ENCODE measurements at places on chromosomes 1 and 21.

GRCh38 chr1:227321035-227321434 is 2.7 kb upstream of the CDC42BPA start:
- DNase-seq = no peak

- no peak for DNase-seq
Measured at GRCh38 chr1:84907095-84907827, 14.3 kb upstream of the LPAR3 start.

GRCh38 chr1:11114966-11115365 is 15.3 kb upstream of the EXOSC10 start:
- no peak for DNase-seq

DNA sequence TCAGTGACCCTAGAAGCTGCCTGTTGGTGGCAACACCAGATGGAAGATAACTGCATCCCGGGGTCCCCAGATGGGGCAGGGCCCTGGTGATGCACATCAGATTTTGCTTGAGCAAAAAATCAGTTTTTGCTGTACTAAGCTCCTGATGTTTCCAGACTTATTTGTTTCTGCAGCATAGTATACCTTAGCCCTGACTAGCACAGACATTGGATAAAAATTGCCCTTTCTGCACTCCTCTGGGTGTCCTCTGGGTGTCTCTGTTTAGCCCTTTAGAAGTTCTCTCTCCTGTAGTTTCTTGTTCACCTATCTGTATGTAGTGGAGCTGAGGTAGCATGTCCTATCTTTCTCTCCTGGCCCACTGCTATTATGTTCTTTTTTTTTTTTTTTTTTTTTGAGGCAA is 30.3 kb upstream of the PLA2G2C start:
- DNase-seq = no peak

- no peak for DNase-seq
Measured at GRCh38 chr1:15153842-15154479, 414 bp downstream of the TMEM51 start.

GRCh38 chr1:159560599-159560998 is 24.8 kb upstream of the OR10J5 start:
- DNase-seq = no peak

GRCh38 chr1:71106658-71107322 is 26.0 kb upstream of the ZRANB2 start:
- no peak for DNase-seq

GRCh38 chr1:44650159-44650831 is 24.0 kb downstream of the TMEM53 start:
- DNase-seq = no peak

DNA sequence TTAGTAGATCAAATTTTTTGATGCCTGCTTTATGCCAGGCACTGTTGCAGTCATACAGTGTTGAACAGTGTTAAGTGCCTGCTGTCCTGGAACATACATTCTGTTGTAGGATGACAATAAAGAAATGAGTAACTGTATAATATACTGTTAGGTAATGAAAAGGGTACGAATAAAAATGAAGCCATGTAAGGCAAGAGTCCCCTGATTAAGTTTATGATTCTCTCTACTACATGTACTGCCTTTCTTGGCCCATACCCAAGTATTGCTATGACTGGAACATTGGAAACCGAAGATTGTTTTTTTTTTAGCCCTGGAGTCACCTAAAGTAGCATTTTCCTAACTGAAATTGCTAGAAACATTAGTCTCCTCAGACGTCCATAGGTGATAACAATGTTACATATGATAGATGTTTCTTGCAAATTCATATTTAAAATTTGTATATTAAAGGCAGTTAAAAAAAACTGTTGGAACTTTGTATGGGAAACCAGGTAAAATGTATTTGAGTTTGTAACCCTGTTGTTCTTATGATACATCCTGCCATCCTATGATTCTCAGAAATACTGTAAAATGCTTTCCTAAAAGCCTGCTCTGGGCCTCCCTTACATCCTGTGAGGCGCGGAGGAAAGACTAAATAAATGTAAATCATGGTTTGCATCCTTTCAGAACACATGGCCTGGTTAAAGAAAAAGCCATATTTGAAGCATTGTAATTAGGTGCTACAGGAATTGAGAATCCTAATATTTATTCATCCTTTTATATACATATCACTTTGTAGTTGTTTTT is 5.8 kb downstream of the ATP5PB start:
- DNase-seq = no peak

DNA sequence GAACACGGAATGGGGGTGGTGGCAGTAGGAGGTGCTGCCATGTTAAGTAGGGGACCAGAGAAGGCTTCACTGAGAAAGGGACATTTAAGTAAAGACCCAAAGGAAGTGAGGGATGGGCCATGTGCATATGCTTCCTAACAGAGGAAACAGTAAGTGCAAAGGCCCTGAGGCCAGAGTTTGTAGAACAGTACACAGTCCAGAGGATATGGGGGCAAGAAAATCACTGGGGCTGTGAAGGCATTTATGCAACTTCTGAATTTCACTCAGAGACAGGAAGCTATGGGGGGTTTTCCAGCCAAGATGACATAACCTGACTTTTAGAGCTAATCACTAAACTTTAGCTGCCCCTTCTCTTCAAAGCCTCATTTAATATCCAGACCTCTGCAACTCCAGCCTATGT is 202.5 kb upstream of the EDN2 start:
- no peak for DNase-seq

DNA sequence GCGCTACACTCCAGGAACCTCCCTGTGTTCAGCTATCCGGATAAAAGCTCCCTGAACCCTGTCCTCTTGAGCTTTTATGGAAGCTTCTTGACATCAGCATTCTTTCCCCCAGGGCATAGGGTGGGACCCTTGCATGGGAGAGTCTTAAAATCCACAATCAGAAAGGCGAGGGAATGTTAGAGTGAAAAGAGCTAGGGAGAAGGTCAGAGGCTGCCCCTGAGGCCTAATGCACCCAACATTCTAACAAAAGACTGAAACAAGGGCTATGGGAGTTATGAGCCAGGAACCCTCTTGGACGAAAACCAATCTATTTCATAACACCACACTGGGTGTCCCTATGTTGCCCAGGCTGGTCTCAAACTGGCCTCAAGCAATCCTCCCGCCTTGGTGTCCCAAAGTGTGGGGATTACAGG is 36.7 kb downstream of the NEK2 start:
- DNase-seq = no peak

GRCh38 chr1:198764748-198765147 is 125.9 kb downstream of the PTPRC start:
- DNase-seq = no peak

- DNase-seq = no peak
Measured at GRCh38 chr21:41684381-41685245, 82.2 kb downstream of the RIPK4 start.

DNA sequence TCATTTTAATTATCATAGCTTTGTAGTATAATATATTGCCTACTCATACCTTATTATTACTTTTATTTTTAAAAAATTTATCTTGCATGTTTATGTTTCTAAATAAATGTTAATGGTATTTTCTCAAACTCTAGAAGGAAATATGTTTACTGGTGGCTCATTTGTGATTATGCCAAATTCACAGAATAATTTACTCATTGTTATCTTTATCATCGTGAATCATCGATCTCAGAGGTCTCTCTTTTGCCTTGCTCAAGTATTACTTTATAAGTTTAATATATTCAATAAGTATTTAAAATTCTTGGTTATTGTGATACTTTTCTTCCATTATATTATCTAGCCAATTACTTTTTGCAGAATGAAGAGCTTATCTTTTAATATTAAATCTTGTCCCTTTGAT is 836.7 kb upstream of the ADAMTS5 start:
- no peak for DNase-seq

GRCh38 chr1:64039390-64039926 is 164.0 kb upstream of the UBE2U start:
- no peak for DNase-seq

- DNase-seq = no peak
Measured at GRCh38 chr1:67916140-67916886, 83.0 kb upstream of the GNG12 start.

- DNase-seq = no peak
Measured at GRCh38 chr1:6247651-6248050, 3.7 kb downstream of the HES3 start.

GRCh38 chr1:241408170-241408569 is 51.2 kb upstream of the RGS7 start:
- DNase-seq = no peak

DNA sequence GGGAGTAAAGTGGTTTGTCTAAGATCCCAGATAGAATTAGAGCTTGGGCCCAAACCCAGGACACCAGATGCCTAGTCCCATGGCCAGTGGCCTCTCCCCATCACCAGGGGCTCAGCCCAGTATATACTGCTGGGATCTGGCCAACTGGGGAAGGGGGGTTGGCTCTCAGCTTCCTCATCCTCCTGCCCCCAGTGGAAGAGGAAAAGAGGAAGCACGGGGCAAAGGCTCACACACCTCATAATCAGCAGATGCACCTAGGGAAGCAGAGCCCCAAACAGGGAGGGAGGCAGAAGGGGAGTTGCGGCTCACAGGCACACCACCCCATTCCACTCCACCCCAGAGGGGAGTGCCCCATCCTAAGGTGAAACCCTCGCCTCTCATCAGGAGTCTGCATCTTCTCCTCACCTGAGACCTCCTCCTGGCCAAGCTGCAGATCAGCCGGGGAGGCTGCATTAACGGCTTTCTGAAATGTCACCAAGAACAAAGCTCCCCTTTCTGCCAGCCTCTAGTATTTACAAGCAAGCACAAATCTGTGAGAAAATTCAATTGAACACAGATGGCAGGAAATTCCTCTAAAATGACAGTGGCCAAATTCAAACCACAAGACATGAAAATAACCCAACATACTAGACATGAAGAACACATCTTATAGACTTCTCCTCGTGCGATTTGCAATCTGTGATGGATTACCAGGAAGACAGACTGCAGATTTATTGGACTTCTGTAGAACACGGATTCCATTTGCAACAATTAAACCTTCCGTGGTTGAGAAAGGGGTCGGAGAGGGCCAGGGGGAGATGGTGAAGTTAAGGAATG is 82.8 kb downstream of the GLIS1 start:
- DNase-seq = no peak

DNA sequence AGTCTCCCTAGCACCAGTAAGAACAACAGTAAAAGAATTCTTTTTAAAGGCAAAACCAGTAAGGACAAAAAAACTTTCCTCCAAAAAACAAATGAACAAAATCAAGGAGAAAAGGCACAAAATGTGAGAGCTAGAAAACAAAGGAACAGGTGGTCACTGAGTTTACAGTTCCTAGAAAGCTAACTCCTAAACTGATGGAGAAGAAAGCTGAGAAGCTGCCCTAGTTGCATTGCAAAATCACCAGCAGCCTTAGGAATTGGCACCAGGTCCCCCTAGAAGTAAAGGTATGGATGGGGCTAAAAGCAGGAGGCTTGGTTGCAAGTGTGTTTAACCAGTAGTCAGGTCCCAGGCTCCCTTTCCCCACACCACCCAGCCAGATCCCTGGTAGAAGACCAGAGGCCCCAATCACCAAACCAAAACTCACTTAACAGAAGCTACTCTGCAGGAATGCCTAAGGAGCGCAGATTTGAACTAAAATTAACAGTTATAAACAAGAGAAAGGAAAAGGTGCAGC is 47.6 kb downstream of the RAB3GAP2 start:
- DNase-seq = no peak

DNA sequence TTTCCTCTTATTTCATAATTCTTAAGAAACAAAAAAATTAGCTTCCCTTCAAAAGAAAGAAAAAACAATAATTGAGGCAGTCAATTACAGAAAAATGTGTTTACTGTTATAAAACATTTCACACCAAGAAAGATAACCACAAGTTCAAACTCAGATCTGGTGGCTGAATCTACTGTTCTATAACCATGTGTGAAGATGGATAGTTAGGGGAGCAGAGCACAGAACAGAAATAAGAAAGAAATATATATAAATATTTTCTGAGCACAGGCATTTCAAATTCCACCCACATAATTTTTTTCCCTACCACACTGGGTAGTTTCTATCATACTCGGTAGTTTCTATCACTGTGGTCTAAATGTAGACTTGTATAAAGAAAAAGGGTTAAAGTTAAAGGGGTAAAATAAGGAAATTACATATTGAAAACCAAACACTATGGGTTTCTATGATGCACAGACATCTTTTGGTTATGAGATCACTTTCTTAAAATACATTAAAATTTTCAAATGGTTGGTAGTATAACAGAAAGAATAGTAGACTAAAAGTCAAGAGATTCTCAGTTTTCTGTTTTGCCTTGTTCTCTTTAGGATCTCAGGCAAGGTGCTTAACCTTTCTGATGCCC is 10.8 kb downstream of the LYST start:
- no peak for DNase-seq

DNA sequence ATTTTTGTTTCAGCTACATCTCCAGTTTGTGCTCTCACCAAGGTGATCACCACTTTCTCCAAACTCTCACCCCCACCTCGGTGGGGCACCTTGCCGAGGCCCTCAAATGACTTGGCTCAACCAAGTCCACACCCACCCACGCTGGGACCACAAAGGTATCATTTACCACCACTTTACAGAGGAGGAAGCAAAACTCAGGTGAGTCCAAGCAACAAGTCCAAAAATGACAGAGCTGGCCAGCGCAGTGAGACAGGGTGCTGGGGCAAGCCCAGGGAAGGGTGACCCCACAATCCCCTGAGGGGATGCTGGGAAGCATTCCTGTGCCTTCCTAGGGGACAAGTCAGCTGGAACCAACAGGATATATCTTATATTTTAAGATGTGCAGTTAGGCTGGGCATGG is 24.7 kb downstream of the SSBP3 start:
- no peak for DNase-seq

- no peak for DNase-seq
Measured at GRCh38 chr1:37932759-37933158, 14.1 kb downstream of the INPP5B start.
